Karpas-422 (cell line): ENCODE measurements at places on chromosomes 7 and 10. TPM values are rescaled to one million over a fixed set of nuclear protein-coding genes. Genes with fewer than 3 reads are reported as not detected.

GRCh38 chr7:3867863-3868262 lies 566.8 kb downstream of the SDK1 start:
- no peak for DNase-seq

- DNase-seq, result no peak
Observed at GRCh38 chr10:33190406-33190805, 144.1 kb downstream of the NRP1 start.

- no peak for DNase-seq
Observed at GRCh38 chr7:101717628-101718357, 88.7 kb upstream of the MYL10 start.

DNA sequence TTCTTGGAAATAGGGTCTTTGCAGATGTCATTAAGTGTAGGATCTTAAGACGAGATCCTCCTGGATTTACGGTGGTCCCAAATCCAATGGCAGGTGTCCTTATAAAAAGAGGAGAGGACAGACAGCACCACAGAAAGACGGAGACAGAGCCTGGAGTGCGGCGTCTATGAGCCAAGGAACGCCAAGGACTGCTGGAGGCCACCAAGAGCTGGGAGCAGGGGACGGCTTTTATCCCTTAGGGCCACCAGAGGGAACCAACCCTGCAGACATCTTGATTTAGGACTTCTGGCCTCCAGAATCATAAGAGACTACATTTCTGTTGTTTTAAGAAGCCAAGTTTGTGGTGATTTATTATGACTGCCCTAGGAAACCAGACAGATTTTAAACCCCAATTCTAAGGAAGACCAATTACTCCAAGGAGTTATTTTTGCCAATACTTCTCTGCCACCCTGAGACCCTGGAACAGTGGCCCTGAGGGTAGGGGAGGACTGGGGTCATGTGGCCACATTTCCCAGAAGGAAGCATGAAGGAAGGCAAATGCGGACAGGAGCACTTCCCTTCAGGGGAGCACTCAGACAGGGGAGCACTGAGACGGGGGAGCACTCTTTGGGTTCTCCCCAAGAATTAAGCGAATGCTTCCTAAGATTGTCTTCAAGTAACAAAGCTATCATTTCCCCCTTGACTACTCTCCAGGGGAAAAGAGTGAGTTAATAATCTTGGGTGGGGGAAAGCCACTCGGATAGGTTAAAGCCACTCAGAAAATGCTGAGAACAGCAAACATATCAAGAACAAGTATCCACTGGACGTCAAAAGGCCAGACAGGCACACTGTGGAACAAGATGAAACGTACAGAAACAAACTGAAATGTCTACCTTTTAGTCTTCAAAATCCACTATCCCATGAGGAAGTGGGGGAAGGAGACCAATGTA lies 67.5 kb downstream of the CHST15 start:
- DNase-seq, result peak; percentile 68

- DNase-seq, result peak; percentile 80
Observed at GRCh38 chr7:40133561-40134427, 628 bp downstream of the MPLKIP start.

DNA sequence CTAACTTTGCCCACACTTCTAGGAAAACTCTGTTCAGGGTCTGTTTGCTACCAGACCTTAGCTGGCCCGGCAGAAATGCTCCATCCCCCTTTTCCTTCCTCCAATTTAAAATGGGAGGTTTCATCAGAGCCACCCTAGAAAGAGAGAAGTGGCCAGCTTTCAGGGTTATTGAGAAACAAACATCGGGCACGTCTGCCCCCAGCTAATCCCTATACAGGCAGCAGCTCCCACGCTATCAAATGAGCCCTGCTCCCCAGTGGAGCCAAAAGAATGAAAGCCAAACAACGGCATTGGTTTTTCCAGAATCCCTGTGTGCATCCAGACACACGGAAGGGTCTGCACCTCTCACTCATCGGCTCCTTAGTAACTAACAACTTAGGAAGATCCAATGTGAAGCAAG lies 132.5 kb downstream of the GRID1 start:
- no peak for DNase-seq

DNA sequence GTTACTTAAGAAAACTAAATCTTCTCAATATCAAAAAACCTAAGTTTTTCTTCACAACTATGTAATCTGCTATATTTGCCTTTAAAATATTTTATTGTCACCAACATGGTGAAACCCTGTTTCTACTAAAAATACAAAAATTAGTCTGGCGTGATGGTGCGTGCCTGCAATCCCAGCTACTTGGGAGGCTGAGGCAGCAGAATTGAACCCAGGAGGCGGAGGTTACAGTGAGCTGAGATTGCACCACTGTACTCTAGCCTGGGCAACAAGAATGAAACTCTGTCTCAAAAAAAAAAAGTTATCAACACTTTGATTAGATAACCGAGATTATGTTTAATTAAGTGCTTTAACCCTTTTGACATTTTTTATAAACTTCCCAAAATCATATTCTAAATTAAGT lies 28.3 kb upstream of the CLDN4 start:
- DNase-seq, result no peak

DNA sequence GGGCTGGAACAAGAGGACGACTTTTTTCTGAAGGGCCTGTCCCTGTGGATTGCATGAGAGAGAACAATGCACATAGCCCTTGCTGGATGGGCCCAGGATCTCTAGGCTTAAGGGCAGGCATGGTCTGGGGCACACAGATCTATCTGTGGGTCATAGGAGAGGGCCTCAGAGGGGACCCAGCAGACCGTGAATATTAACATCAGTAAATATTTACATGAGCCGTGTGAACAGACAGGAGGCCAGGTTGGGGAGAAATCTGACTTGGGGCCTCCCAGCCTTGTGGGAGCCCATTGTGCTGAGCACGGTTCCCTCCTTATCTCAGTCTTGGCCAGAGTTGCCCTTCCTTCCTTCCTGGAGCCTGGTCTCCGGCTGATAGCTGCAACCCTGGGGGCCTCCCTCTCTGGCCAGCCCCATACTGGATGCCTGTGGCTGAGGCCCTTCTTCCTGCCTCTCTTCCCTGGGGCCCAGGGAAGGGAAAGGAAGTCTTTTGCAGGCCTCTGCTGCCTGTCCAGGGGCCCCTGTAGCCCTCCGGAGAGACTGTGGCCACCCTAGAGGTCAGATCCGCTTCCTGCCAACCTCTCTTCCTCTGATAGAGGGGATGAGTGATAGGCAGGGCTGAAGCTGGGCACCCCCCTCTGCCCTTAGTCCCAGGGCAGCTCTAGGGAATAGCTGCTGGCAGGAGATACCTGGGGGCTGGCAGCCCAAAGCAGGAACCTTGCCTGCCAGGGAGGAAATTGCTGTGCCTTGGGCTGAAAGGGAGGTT lies 44.5 kb upstream of the TRIM8 start:
- DNase-seq, result no peak

GRCh38 chr7:4714767-4715409 lies 32.8 kb downstream of the FOXK1 start:
- no peak for DNase-seq

GRCh38 chr10:118557946-118558345 lies 37.5 kb downstream of the PRLHR start:
- DNase-seq, result no peak

- DNase-seq, result no peak
Observed at GRCh38 chr10:58968389-58968755, 208.1 kb upstream of the PHYHIPL start.

DNA sequence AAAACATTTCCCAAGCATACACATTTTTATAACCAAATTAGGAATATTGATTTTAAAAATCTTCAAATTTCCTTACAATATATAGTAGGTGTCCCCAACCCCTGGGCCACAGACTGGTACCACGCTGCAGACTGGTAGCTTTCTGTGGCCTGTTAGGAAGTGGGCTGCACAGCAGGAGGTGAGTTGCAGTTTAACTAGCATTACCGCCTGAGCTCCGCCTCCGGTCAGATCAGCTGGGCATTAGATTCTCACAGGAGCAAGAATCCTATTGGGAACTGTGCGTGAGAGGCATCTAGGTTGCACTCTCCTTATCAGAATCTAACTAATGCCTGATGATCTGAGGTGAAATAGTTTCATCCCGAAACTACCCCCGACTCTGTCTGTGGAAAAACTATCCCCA lies 62.1 kb downstream of the ZWINT start:
- no peak for DNase-seq

DNA sequence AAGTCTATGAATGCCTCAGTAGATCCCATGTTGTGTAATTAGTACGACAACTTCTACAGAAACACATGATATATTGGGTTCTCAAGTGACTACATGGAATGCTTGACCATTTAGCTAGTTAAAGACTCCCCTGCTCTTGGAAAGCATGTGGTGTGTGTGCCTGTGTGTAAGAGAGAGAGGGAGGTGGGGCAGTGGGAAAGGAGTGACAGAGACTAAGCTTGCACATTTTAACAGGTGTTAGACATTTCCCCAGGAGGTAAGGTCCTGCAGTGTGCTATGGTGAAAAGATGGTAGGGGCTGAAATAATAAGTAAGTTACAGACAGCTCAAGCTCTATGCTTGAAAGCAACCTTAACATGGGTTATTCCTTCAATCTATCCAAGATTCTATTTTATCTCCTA lies 241.7 kb upstream of the GHITM start:
- DNase-seq, result no peak

DNA sequence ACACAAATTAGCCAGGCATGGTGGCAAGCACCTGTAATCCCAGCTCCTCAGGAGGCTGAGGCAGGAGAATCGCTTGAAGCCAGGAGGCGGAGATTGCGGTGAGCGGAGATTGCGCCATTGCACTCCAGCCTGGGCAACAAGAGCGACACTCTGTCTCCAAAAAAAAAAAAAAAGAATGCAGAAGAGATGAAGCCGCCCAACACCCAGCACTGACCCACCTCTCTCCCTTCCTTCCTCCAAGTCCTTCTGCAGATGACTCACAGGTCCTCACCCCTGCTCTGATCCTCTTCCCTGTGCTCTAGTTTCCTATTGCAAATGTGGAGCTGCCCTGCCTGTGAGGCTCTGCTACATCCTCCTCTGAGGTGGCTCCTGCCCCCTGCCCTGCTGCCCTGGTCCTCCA lies 22.0 kb upstream of the OPALIN start:
- no peak for DNase-seq

DNA sequence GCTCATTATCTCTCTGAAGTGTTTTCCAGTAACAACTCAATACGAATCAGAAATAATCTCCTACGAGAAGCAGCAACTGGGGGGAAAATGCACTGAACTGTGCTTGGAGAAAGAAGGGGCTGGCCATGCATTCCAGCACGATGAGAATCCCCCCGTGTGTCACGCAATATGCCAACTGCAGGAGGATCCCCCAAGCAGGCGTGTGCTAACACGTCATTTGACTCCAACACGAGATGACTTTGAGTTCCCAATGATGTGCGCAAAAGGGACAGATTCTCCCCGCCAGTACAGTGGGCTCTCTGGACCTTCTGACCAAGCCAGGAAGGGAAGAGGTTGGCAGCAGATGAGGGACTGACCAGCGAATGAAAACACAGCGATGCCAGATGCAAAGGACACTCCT lies 105.5 kb downstream of the KCNMA1 start:
- DNase-seq, result no peak

DNA sequence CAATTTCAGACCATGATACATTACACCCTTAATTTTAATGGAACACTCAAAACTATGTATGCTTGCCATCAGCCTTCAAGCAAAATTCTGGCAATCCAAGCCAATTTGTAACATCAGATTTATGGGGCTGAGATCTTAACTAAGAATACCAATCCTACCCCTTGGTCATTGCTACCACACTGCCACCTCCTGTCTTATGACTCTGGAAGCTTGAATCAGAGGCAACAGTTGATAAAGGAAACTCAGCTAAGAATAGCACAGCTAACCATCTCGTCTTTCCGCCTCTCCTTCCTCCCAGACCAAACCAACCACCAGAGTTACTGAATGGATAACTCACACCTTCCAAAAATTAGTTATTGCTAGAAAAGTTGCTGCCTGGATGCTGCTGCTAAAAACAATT lies 7.4 kb downstream of the IGF2BP3 start:
- no peak for DNase-seq

- DNase-seq, result no peak
Observed at GRCh38 chr10:9545073-9545472, 1472.6 kb upstream of the CELF2 start.

DNA sequence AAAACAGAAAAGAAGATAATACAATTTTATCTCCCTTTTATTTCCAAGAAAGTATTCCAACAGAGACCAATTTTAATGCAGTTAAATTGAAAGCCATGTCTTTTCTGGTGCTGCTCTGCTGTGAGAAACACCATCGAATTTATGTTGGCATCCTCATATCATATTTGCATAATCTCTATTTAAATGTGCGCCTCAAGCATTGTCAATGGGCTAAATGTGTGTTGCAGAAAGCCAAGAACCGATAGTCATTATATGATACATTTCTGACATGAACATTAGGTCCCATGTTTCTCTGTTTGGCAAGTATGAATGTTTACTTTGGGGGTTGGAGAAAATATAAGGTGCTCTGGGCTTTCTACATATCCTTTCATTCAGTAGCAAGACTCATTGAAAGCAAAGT lies 1023.5 kb upstream of the CELF2 start:
- no peak for DNase-seq

DNA sequence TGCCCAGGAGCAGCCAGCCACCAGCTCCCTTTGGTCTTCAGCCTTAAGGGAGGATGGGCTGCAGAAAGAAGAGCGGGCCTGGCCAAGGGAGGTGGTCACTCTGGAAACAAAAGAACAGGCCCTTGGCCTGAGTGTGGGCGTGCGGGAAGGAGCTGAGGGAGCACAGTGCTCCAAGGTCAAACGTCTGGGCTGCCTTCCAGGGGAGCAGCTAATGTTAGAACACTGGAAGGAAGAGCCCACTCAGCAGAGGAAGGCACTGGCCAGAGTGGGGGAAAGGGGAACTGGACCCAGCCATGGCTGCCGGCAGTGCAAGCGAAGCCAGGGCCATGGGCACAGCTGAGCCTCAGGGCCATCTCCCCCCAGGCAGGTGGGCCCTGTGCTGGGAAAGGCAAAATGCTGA lies 42.7 kb downstream of the FAM53B start:
- no peak for DNase-seq

DNA sequence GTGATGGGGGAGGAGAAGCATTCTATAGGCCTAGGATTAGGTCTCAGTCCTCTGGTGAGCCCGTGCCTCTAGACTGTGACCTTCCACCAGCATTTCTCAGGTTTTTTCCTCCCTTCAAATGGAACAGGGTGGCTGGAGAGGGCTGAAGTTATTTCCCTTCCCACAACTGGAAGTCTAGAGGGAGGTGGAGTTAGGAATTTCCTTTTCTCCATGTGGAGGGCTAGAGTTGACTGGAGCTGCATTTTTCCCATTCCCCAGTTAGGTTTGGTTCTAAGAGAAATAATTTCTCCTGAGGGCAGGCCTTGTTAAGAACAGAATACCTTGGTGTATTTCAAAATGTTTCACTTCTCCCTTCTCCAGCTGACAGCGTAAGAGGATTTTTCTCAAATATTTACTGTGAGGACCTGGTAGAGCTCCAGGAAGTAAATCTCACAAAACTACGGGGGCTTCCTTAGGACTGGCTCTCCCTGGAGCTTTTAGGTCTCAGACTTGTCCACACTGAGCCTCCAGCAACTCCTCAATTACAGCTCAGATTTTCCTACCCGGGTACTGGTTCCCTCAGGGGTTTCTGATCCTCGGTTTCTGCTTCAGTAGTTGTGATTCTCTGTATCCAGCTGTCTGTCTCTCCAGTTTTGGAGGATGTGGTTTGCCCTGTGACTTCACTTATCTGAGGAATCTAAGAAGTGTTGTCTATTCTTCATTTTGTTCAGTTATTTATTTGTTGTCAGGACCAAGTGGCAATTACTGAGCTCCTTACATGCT lies 6.0 kb upstream of the REEP3 start:
- DNase-seq, result no peak

Gene CYP2C19
- not detected in 2 replicates for total RNA-seq

Gene RHOBTB1
- total RNA-seq, result not detected in 2 replicates

Gene MYH16
- not detected in 2 replicates for total RNA-seq

Gene TRIM50
- total RNA-seq, result not detected in 2 replicates

Gene NUDT13
- total RNA-seq, result 1.3 and 2.7 TPM in 2 replicates

Gene ITPRID1
- not detected in 2 replicates for total RNA-seq

Gene CALML3
- total RNA-seq, result not detected in 2 replicates

Gene STOX1
- total RNA-seq, result 15.9 and 19.8 TPM in 2 replicates
